ENCODE measurements at places on chromosomes 3 and 15. TPM values are rescaled to one million over a fixed set of nuclear protein-coding genes. Genes with fewer than 3 reads are reported as not detected.

DNA sequence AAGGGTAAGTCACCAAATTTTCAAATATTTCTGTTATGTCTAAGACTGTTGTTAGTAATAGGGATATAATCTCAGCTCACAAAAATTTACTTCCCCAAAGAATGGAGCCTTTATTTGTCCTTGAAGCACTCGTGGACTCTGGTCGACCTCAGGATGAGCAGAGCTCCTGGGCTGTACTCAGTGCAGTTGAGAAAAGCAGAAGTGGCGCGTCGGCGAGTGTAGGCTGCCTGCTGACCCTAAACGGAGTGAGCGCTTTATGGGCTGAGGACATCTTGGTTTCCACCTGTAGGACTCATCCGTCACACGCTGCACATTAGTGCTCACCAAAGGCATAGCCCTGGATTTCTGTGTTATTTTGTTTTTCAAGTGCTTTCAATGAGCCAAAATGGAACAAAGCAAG, 11.0 kb downstream of the GABRA5 start:
- no peak for DNase-seq

DNA sequence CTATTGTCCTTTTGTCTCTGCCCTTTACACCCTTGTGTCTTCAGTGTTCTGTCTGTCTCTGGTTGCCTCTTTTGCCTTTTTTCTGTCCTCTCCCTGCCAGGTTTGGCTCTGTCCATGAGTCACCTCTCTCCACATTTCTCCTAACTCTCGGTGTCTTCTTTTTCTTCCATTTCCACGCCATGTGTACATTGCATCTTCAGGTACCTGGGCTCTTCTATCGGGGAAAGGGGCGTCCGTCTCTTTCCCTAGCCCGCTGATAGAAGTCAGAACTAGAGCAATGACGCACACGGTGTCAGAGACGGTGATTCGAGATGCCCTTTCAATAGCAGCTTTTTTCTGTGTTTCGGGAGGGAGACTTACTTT, 641 bp downstream of the OPA1 start:
- DNase-seq, result no peak

DNA sequence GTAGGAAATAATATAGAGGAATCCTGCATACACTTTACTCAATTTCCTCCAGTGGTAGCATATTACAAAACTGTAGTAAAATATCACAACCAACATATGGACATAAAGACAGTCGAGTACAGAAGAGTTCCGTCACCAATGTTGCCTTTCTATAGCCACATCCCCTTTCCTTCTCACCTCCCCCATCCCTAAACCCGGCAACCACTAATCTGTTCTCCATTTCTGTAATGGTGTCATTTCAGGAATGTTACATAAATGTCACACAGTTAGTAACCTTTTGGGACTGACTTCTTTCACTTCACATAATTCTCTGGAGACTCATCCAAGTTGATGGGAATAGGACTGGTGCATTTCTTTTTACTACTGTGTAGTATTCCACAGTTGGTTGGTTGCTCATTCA, 41.4 kb upstream of the ATG7 start:
- DNase-seq, result no peak

DNA sequence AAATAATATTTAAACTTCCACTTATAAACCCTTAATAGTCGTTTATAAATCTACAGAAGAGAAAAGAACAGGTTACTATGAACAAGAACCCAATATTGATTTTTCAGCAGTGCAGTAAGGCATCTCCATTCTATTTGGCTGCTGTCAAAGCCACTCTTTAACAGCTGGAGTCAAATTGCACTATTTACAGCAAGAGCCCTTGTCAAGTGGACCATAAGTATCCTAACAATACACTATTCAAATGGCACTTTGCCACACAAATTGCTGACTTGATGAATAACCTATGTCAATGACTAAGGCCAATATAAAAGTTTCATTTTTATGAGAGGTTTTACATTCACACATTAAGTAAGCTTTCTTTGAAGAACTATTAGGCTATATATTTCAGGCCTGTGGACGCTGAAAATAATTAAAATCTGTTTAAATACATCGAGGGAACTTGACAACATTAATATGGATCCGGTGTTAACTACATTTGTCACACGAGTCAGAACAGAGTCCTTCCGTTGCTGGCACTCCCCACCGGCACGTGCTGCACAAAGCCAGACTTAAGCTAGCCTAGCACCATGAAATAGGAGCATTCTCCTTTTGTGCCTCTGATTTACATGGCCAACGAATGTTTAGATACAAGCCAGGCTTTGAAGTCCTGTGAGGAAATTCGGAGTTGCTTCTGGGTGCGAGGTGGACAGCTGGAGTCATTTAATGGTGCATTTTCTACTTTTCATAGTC, 100.5 kb downstream of the WDR72 start:
- no peak for DNase-seq

TGM5 gene
- total RNA-seq, result not detected

Data from pulmonary artery endothelial cell (primary cell).